Retina (tissue), 1 donor: ENCODE measurements at places on chromosomes 6 and 20.

- no peak for DNase-seq
Measured at GRCh38 chr6:51098791-51099190, 280.1 kb downstream of the TFAP2B start.

DNA sequence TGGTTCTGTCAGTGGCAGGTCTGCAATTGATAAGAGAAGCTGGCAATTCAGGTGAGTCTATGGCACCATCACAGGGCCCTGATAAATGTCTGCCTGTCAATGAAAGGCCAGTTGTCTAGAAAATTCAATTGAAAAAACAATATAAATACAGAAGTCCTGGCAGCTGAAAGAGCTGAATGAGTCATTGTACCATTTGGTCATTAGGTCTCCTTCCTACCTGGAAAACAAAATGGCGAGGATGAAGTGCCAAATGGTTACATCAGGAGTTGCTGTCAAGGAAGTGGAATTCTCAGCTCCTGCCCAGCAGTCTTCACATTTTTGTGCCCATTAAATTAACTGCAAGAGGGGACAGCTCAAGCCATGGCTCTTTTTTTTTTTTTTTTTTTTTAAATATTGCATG lies 37.7 kb downstream of the PEX7 start:
- DNase-seq = no peak

- no peak for DNase-seq
Measured at GRCh38 chr6:167044696-167045095, 45.5 kb downstream of the CEP43 start.

DNA sequence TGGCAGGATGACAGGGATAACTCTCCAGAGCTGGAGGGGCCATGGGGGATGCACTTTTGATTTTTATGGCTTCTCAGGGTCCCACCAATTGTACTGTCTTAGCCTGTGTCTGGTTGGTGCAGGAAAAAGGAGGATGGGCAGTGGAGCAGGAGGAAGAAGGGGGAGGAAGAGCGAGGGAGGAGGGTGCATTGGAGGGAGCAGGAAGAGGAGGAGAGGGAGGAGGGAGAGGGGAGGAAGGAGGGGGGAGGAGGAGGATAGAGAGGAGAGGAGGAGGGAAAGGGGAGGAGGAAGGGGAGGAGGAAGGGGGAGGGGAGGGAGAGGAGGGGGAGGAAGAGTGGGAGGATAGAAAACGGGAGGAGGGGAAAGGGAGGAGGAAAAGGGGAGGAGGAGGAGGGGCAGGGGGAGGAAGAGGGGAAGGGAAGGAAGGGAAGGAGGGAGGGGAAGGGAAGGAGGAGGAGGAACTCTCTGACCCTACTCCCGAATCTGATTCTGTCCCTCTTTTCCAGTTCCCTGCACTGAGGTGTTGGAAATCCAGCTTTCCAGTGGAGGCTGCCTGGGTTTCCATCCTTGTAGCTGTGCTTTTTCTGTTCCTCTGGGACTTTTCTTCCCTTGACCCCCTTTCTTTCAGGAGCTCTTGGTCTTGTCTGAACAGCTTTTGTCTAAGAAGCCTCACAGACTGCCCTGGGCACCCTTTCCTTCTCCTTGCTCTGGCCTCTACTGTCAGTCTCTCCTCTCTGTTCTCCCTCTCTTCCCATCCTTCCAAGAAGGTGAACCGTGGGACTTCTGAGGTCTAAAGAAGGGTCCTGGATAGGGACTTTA lies 149.4 kb downstream of the DHX35 start:
- DNase-seq = no peak

DNA sequence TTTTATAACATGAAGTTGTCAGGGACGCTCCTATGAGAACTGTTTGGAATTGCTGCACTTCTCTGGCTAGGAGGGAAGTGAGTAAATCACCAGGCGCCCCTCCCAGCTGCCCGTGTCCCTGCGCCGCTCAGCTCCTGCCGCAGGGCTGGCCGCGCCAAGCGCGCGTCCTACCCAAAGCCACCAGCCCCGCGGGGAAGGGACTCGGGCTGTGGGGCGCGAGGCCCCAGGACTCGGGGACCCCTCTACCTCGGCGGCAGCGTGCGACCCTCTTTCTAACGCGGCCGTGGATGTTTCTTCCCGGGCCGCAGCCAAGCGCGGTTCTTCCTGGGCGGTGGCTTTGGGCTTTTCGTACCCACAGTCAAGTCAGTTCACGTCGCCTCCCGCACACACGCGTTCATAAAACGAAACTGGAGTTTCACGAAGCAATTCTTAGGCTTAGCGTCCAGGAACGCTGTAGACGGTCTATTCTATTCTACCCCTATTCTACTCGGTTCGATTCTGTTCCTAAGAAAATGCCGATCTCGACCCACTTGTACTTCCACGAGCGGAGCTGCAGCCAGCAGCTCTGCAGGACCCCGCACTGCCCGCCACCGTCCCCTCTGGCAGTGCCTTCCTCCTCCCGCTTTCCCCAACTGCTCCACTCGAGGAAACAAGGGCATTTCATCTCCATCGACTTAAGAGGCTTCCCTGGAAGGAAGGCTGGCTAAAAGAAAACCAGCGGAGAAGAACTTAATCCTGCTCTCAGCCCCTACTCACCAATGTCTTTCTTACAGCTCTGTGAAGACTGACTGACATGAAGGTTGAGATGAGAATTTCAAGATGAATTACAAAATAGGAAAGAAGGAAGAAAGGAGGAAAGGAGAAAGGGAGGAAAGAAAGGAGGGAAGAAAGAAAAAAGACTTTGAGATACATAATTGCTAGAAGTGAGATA lies 15.4 kb downstream of the FOXC1 start:
- DNase-seq = peak; percentile 85

- DNase-seq = no peak
Measured at GRCh38 chr6:141252828-141253608, 879.7 kb upstream of the GJE1 start.

GRCh38 chr6:149347067-149347466 lies 29.6 kb downstream of the TAB2 start:
- DNase-seq = no peak

GRCh38 chr6:82073484-82073883 lies 174.1 kb downstream of the IBTK start:
- DNase-seq = no peak

- no peak for DNase-seq
Measured at GRCh38 chr6:132482581-132482980, 30.3 kb downstream of the STX7 start.

DNA sequence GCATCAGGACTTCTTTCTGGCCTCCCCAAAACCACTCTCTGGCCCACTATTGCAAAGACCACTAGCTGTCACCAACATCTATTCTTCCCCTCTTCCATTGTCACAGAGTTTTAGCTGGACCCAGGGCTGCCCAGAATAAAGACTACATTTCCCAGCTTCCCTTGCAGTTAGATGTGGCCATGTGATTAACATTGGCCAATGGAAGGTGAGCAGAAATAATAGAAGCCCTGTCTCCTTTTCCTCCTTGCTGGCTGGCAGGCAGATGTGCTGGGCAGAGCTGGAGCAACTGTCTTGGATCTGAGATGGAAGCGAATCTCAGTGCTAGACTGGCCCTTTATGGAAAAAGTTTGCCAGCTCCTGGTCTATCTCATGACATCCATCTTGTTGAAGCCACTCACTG lies 97.0 kb downstream of the KCNB1 start:
- peak; percentile 50 for DNase-seq

- peak; percentile 22 for DNase-seq
Measured at GRCh38 chr6:51854876-51855275, 232.5 kb downstream of the PKHD1 start.

DNA sequence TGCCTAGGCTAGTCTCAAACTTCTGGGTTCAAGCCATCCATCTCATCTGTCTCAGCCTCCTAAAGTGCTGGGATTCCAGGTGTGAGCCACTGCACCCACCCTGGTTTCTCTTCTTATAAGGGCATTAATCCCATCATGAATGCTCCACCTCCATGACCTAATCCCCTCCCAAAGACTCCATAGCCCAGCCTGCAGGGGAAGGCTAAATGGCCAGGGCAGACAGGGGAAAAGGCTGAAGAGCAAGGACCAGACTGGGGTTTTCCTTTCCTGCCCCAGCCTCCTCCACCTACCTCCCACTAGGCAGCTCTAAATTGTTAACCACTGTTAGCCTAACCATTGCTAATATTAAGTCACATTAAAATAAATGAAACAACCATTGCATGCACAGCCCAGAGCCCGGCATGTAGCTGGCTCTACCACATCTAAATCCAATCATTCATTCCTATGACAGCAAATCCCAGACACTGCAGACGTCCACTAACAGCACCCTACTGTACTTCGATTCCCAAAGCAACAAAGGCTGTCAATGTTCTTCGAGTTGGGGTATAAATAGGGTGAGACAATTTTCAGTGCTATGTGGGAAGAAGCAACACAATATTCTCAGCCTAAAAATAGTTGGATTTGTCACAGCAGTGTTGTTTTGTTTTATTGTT lies 243.2 kb upstream of the ARID1B start:
- no peak for DNase-seq

DNA sequence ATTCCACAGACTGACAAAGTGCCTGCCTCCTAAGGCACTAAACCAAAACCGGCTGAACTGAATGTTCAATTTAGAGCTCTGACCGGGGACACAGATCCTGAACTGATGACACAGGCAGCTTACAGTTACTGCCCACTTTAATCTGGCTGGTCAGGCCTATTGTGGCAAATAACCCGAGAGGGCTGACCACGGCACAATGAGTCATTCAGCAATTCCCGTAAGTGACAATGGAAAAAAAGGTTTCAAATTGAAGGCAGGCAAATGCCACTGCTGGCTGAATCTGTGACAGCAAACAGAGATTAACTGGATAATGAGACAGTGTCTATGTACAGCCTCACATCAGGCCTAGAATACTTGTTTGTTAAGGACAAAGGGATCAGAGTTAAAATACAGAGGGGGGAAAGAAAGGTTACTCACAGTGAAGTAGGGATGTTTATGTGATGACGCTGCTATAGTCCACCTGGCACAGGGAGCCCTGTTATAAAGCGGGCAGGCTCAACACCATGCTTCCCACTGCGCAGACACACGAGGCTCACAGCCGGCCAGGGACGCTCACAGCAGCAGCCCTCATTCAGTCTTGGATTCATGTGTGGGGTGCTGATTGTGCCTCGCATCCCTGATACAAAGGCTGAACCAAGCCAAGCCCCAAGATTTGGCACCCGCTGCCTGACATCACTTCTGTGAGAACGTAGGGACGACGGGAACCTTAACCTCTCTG lies 54.4 kb downstream of the RTN4IP1 start:
- DNase-seq = no peak

DNA sequence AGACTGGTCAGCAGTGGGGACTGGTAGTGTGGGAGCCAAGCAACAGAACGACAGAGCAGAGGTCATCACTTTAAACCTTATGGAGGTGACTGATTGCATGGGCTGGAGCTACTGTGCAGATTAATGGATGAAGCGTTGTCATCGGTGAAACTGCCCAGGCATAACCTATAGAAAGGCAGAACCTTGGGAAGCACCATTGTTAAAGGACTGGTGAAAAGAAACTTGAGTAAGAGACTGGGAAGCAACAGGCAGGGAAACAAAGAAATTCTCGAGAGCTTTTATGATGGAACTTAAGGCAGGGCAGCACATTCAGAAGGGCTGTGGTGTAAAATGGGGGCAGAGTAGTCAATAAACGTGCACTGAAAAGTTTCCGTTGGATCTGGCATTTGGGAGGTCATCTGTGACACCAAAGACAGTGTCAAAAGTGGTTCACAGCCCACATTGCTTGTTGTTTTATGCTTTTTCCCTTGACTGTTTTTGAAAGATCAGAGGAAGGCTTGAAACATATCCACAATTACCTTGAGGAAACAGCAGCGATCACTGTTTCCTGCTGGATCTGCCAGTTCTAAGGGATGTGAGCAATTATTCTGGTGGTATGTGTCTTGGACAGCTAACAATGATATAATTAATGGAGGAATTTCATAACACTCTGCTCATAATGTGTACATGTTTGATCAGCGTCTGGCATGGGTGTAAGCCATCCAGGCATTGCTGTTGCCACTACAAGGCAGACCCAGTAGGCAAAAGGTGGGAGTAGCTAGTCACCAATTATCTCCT lies 62.7 kb downstream of the LRRC1 start:
- DNase-seq = no peak

- DNase-seq = no peak
Measured at GRCh38 chr6:22666021-22666420, 96.7 kb downstream of the HDGFL1 start.

DNA sequence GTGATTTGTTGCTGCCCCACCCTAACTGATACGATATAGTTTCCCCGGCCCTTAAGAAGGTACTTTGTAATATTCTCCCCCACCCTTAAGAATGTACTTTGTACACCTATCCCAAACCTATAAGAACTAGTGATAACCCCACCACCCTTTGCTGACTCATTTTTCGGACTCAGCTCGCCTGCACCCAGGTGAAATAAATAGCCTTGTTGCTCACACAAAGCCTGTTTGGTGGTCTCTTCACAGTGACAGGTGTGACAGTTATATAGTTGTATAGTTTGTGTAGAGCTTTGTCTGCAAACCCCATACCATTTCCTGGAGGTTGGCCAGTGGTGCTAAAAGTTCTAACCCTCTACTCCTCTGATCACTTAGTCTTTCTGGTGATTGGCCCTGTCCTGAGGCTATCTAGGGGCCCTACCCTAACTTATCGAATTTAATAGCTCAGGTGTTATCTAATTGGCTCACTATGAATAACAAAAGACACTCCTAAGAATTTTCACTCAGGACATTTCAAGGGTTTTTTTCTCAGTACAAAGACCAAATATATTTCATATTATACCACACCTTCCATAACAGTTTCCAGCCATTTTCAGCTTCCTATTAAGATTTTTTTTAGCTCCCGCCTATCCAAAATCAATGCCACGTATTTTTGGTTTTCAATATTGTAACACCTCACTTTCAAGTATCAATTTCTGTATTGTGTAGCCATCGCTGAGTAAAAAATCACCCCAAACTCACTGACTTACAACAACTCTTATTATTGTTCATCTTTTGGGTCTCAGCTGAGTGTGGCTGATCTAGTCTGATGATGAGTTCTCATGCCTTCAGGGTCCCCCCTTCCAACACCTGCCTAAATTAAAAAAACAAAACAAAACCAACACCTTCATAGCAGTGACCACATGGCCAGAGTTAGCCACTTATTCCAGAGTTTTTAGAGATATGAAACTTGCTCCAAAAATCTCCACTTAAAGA lies 9.8 kb upstream of the BTN1A1 start:
- DNase-seq = no peak

GRCh38 chr6:31068669-31069340 lies 43.6 kb downstream of the C6orf15 start:
- DNase-seq = peak; percentile 88

DNA sequence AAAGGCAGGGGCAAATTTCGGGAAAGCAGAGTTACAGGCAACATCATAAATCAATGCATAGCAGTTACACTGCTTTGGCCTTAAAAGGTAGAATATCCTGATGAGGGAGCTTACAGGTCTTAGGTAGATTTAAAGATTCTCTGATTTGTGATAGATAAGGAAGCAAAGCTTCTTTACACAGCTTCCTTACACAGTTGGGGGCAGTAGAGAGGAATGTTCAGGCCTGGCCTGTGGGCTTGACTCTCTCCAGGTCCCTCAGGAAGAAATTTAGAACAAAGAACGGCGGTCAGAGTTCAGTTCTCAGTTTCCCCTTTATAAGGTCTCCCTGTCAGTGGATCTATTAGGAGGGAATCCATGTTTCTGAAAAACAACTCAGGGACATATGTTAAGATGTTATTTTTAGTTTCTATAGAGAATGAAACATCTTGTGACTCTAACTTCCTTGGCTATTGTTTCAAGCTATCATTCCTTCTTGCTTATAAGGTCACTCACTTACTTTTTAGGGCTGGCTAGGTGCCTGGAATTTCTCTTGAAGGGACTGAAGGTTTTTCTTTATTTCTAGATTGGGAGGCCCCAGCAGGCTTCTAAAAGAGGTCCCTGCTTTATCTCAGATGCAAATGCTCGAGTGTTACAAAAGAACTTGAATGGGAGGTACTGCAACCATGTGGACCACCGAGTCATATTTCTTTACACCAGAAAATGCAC lies 11.8 kb downstream of the HLA-B start:
- DNase-seq = no peak

- no peak for DNase-seq
Measured at GRCh38 chr20:9363673-9364072, 150.7 kb upstream of the LAMP5 start.
